ENCODE measurements at places on chromosomes 5 and 9. TPM values are rescaled to one million over a fixed set of nuclear protein-coding genes. Genes with fewer than 3 reads are reported as not detected.

DNA sequence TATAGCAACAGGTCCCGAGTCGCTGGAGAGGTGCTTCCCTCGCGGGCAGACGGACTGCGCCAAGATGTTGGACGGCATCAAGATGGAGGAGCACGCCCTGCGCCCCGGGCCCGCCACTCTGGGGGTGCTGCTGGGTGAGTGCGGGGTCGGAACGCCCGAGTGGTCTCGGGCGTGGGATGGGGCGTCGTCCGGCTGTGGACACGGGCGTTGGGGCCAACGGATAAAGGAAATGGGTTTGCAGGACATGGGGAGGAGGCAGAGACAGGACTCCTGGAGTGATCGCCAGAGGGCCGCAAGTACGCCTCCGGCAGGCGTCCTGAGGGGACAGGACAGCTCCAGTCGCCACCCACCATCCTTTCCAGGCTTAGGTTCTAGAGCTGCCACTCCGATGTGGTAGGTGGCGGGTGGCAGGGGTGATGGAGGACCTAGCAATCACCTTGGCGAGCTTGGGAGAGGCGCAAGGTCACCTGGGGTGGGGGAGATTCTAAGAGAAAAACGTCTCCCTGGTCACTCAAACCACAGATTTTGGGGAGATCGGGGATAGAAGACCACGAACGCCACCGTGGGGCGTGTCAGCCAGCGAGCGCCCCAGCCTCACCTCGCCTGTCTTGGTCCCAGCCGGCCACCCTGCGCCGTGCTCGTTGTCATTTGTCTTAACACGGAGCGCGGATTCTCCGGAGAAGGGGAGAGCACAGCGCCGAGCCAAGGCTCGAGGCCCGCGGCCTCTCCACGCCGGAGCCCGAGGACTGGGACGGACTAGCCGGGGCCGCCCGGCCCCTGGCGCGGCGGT is 922 bp downstream of the LMX1B start:
- no peak for DNase-seq

DNA sequence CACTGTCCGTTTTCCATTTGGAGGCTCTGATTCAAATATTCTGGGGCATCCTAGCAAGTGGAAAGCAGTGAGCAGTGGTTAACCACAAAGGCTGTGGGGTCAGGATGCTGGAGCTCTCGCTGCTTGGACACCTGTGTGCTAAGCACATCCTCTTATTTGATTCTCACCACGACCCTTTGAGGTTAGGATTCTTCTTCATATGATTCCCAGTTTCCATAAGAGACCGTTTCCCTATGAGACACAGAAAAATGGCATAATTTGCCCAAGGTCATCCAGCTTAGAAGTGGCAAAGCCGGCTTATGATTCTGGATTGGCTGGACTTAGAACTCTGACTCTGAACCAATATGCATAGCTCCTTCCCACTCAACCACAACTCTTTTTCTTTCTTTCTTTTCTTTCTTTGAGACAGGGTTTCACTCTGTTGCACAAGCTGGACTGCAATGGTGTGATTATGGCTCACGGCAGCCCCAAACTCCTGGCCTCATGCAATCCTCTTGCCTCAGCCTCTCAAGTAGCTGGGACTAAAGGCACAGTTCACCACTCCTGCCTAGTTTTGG is 207.7 kb downstream of the TTLL11 start:
- no peak for DNase-seq

Gene AGXT2
- not detected for total RNA-seq

- no peak for DNase-seq
Measured at GRCh38 chr5:58615972-58616371, 33.1 kb downstream of the RAB3C start.

GRCh38 chr9:35338086-35338485 is 151.8 kb upstream of the RUSC2 start:
- DNase-seq, result no peak

- no peak for DNase-seq
Measured at GRCh38 chr5:97095318-97095732, 47.1 kb downstream of the LIX1 start.

GRCh38 chr5:23631302-23632045 is 124.1 kb downstream of the PRDM9 start:
- DNase-seq, result no peak
